ENCODE measurements at places on chromosomes 4 and X.

- DNase-seq, result peak; percentile 51
Observed at GRCh38 chrX:11899091-11899490, 141.1 kb downstream of the MSL3 start.

DNA sequence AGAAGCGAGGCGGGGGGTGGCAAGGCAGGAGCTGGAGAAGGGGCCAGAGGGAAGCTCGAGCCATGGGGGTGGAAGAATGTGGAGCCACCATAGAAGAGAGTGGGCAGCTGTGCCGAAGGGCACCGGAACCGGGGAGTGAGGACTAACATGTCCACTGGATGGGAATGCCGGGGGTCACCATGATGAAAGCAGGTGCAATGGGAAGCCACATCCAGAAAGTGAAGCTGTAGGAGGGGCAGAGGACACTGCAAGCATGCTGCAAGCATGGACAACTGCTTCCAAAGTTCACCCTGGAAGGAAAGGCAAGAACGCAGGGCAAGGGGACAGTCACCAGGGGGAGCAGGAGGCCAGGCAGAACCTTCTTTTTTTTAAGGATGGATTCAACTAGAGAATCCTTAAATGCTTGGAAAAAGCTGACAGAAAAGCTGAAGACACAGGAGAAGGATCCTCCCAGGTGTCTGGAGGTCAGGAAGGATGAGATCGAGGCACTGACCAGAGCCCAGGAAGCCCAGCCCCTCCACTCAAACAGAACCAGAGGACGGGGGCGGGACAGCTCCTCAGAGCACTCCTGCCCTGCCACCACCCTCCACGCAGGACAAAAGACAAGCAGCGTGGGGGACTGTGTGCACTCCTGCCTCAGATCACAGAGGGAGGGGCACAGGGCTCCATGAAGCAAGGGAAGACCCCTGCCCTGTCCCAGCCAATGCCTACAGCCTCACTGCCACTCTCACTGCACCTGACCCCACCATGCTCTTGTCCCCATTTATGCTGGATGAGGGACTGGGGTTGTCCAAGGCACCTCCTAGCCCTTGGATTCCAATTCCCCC, 169.2 kb downstream of the AFAP1 start:
- DNase-seq, result no peak

- DNase-seq, result no peak
Observed at GRCh38 chrX:38871129-38872029, 70.1 kb downstream of the MID1IP1 start.

- no peak for DNase-seq
Observed at GRCh38 chrX:112147206-112147605, 64.6 kb upstream of the TRPC5 start.

DNA sequence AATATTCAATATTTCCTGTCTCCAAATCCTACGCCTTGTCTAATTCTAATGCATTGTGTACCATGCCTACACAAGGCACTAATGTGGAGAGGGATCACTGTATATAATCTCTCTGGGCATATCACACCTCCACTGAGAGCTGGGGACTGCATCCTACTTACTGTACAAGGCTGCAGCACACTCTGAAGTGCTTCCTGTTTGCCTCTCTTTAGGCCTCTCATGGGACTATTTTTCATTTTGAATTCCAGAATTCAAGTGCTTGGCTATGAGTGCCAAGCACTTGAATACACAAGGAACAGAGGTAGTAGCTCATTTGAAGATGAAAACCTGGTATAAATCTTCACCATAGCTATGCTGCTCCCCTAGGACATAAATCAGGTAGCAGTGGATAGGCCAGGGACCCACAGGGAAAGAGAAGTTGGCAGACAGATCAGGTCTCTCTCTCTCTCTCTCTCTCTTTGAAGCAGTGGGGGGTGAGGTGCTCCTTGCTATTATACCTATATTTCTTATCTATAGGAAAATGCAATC, 229.7 kb upstream of the MBNL3 start:
- no peak for DNase-seq

DNA sequence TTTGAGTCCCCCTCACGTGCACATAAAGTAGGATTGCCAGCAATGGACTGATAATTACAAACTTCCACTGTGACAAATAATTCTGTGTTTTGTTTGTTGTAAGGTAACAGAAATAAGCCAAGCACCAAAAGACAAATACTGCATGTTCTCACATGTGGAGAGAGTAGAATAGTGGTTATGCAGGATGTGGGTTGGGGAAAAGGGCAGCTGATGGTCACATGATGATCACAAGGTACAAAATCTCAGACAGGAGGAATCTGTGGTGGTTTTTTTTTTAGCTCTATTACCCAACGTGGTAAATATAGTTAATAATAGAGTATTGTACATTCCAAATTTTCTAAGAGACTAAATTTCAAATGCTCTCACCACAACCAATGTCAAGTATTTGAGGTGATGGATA, 182.3 kb downstream of the BANK1 start:
- no peak for DNase-seq

- peak; percentile 65 for DNase-seq
Observed at GRCh38 chrX:20347481-20347880, 80.8 kb upstream of the RPS6KA3 start.

DNA sequence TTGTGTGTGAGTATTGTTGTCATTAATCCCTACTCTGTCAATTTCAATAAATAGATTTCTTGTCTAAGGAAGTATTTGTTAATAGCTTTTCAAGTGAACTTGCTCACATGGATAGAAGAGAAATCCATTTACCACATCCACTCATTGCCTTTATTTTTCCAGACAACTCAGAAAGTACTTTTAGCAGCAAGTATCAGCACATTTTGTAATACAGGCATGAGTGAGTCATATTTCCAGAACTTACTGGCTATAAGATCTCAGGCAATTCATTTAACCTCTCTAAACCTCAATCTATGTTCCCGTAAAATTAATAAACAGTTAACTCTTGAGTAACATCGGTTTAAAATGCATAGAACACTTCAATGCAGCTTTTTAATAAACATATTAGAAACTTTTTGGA, 317.9 kb upstream of the PCDH7 start:
- no peak for DNase-seq

DNA sequence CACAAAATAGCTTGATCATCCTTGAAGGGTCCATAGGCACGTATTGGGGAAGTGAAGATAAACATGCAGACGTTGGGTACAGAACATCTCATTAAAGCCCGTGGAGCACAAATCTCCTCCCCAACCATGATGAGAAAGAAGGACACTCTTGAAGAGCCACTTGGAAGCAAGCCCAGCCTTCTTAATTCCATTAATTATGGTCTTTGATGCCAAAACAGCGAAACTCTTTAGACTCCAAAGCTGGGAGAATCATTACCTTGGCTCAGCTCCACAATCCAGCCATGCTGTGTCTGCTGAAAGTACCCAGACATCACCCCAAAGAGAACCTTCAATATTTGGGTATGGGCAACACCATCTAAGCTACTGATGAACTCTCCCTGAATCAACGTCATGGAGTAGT, 169.0 kb upstream of the MBNL3 start:
- no peak for DNase-seq

DNA sequence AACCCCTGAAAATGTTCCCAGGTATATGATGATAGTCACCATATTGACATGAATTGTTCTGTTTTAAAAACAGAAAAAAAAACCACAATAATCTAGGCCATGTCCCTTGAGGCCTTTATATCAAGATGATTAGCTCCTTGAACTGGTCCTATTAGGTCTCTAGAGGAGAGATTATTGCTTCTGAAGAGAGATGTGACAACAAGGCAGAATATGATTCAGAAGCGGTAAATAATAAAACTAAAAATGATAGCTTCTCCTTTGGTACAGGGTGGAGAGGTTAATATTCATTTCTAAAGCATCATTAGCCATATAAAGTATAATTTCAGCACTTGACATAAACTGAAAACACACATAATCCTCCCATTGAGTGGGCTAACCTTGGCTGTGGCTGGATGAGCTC, 25.8 kb downstream of the TLR8 start:
- no peak for DNase-seq

- DNase-seq, result peak; percentile 10
Observed at GRCh38 chrX:107851215-107851614, 25.5 kb downstream of the MID2 start.

GRCh38 chr4:78811034-78811433, 34.9 kb downstream of the BMP2K start:
- no peak for DNase-seq
